ENCODE measurements at places on chromosomes 4 and X.

- no peak for DNase-seq
These were observed 909 bp upstream of the SLAIN2 start for GRCh38 chr4:48340276-48340964.

- no peak for DNase-seq
These were observed 114.7 kb upstream of the TTC29 start for GRCh38 chr4:147060151-147060931.

GRCh38 chrX:39955625-39956024, 142.1 kb downstream of the BCOR start:
- DNase-seq = no peak

DNA sequence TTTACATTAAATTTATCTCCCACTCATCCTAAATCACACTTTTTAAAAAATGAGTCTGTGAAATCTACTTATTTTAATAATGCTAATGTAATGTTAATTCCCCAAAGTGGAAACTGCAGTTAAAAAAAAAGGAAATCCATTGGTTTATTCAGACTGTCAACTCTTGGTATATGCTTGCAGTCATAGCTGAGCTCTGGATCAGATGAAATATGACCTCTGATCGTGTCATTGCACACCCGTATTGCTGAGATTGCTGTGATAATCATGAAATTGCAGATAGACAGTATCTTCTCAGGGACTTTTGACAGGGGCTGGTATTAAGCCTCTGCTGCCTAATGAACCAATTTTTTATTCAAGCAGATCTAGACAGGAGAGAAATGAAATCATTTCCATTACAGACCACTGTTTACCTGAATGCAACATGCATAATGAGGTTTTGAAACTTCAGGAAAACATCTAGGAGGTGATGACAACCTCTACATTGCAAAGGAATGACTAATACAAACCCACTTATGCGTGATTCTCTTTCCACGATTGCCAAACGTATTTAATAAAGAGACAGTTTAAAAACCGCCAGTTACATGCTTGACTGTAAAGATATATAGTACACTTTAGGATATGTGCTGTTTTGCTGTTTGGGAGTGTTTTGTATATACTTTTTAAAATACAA, 138.3 kb upstream of the PUDP start:
- no peak for DNase-seq

DNA sequence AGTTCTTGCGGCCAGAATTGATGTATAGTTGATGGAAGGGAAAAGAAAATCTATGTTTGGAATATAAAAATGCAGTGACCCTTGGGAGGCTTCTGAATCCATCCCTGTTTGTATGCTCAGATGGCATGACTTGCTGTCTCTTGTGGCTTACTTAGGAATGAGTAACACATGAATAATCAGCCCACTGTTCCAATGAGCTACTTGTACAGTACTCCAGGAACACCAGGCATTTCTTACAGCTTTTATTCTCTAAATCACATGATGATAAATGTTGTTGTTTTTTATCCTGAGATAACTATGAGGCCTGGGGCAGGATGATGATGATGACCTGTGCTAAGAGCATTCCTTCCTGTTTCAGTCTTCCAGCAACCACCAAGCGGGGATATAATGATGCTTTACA, 18.9 kb downstream of the TMPRSS11E start:
- no peak for DNase-seq

- no peak for DNase-seq
These were observed 415 bp downstream of the SHISA3 start for GRCh38 chr4:42397635-42398170.

DNA sequence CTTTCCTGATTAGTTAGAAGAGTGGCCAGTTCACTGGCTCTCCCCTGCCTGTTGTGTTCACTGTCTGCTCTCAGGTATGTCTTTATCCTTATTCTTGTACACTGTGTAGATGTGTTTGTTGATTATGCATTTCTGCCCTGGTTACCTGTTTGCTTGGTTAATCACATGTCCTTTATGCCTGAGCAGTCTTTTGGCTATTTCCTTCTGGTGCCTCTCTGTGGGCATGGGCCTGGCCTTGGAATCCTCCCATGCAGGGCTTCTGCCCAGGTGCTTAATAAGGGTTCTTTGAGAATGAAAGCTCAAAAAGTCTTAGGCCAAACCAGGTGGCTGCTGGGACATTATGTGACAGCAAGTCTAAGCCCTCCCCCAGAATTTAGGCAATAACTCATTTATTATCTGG, 26.5 kb downstream of the OTUD6A start:
- no peak for DNase-seq

- no peak for DNase-seq
These were observed 39.8 kb downstream of the DTHD1 start for GRCh38 chr4:36321176-36321575.

DNA sequence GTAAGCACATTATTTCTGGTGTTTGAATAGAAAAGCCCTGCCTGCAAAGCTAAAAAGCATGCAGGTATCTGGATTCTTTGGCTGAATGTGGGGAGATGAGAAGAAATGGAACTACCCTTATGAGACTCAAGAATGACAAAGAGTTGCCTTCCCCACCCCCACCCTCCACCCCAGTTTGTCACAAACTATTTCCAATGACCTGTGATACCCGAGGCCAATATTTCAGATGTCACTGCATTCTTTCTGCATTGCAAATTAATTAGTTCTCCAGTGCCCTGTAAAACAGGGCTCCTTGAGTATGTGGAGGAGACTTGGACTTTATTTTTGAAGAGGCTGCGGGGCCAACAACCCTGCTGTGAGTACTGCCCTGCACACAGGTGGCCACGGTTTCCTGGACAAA, 116.4 kb downstream of the ZNF827 start:
- no peak for DNase-seq

GRCh38 chrX:46340696-46341095, 204.5 kb downstream of the ZNF674 start:
- no peak for DNase-seq

DNA sequence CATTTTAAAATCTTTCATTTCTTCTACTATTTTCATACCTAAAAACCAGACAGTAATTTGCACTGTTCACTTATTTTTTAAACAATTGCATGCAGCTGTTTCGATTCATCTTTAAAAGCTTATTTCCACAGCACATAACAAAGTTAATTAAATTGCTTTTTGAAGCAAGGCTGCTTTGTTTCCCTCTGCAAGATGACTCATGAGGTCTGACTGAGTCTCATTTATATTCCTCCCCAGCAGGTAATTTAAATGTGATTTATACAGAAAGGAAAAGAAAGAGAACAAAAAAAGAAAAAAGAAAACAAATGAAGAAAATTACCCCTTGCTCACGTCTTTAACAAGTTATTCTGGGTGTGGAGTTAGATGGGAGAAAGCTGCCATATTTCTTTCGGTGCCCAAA, 22.8 kb downstream of the VMA21 start:
- no peak for DNase-seq

- DNase-seq = no peak
These were observed 12.0 kb downstream of the EREG start for GRCh38 chr4:74376888-74377483.

DNA sequence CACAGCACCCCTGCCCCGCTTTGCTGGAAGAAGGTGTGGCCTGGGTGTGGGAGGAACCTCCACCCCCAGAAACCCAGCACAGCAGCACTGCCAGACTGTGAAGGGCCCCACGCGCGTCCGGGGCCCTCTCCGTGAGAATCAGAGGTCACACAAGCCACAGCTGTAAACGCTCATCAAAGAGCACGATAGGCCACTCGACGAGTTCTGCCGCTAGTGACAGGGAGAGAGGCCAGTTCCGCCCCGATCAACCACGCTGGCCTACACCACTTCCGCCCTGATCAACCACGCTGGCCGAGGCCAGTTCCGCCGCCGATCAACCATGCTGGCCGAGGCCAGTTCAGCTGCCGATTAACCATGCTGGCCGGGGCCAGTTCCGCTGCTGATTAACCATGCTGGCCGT, 25.9 kb upstream of the ADRA2C start:
- no peak for DNase-seq

DNA sequence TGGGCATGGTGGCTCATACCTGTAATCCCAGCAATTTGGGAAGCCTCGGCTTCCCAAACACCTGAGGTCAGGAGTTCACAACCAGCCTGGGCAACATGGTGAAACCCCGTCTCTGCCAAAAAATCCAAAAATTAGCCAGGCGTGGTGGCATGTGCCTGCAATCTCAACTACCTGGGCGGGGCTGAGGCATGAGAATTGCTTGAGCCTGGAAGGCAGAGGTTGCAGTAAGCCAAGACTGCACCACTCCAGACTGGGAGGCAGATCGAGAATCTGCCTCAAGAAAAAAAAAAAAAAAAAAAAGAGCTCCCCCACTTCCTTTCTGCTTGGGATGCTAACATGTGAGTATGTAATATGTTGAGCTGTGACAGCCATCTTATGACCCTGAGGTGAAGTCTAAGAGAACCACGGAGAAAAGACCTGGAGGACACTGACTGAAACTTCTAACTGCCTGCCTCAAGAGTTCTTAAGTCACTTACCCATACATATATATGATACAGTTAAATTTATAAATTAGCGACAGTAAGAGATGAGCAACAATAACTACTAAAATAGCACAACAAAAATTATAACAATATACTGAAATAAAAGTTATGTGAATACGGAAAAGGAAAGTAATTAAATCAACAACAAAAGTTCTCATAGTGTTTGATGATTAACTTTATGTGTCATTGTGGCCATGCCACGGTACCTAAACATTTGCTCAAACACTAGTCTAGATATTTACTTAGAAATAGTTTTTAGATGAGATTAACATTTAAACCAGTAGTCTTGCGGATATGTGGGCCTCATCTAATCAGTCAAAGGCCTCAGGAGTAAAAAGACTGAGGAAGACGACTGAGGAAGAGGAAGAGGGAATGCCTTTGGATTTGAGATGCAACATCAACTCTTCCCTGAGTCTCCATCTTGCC, 178.3 kb downstream of the OPHN1 start:
- DNase-seq = no peak

DNA sequence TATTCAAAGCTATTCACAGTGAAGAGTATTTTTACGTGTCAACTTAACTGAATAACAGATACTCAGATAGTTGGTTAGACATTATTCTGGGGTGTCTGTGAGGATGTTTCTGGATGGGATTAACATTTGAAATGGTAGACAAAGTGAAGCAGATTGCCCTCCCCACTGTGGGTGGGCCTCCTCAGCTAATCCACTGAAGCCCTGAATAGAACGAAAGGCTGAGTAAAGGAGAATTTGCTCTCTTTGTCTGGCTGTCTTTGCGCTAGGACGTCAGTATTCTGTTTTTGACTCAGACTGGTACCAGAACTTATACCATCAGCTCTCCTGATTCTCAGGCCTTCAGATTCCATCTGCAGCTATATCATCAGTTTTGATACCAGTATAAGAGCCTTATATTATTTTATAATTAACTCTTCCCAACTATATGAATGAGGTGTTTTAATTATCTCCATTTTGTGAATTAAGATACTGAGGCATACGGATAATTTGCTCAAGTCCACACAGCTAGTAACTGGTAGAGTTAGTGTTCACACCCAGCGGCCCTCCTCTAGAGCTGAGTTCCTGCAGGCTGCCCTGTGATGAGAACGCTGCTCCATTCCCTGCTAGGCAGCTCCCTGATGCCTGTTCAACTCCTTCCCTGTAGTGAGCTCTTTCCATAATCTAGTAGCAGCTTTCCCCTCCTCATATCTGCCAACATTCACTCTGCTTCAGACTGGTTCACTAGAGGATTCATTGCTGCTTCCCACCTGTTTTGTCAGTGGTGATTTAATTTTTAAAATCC, 87.5 kb downstream of the RBM46 start:
- DNase-seq = no peak

DNA sequence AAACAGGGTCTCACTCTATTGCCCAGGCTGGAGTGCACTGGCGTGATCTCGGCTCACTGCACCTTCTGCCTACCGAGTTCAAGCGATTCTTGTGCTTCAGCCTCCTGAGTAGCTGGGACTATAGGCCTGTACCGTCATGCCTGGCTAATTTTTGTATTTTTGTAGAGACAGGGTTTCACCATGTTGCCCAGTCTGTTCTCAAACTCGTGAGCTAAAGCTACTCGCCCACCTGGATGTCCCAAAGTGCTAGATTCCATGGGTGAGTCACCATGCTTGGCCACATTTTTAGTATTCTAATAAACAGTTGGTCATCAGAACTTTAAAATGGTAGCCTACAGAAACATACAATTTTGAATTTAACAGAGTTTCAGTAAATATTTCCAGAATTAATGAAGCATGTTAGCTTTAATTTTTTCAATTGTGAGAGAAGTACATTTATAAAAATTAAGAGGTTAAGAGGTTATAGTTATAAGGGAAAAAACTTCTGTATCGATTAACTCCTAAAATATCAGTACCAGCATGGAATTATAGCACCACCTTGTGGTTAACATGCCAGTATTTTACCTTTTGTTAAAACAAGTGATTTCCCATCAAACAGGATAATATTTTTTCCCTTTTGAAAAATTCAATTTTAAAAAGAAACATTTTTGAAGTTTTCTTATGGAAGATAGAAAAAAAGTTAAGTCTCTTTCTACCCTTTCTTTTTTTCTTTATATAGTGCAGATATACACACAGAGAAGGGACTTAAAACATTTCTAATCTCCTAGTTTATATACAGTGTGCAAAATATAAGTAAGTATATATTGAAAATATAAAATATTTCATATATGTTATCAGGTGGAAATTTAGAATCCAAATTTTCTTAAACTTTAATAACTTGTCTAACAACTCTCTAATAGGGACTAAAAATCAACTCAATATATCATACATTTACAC, 35.4 kb downstream of the CEP44 start:
- no peak for DNase-seq

DNA sequence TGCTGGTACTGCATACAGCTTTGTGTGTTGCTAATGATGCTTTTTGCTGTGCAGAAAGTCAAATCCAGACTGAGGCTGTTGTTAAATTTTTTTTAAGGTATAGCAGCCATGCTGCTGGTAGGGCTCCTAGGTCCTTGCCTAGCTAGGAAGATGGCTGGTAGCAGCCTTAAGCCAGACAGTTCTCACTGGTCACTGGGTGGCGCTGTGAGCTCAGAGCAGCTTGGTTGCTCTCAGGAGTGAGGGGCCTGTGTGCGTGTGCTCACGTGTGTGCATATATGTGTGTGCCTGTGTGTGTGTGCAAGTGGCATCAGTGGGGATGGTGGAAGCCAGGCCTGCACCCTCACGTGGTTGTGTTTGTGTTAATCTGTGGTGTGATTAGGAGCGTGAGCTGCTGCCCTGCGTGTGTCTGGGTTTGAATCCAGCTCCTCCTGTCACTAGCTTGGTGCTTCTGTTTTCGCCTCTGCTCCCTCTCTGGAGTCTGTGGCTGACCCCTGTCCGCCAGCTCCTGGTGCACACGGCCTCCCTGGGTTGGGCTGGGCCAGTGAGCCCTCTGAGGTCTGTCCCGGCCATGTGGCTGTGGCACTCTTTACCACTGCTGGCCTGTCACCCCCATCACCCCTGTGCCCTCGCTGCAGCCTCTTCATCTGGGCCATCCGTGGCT, 46.1 kb downstream of the SORCS2 start:
- peak; percentile 5 for DNase-seq

DNA sequence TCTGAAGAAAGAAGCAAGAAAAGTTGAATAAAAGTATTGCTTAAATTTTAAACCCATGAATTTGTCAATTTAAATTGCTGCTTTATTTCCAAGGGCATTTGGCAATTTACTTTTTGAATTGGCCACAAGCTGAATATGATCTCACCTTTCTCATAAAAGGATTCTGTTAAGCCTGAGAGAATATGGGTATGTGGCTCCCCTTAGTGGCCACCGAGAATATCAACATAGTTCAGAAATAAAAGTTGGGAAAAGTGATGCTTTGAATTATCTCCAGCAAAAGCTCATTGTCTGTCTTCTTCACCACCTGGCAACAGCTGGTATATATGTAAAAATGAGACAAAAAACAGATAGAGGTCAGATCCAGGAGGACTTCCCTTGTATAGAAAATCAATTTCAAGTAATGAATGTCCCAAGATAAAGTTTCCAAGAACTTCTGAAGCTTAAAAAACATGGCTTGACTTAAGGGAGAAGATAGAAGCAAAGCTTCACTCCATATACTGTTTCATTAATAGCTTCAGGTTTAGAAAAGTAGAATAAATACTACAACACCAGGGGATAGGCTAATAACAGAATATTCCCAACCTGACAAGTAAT, 290.7 kb upstream of the FAM241A start:
- no peak for DNase-seq

Data from iPS DF 6.9 (cell line).